ENCODE measurements at places on chromosomes 4 and X.

- no peak for DNase-seq
Observed at GRCh38 chrX:100289066-100289558, 121.0 kb downstream of the PCDH19 start.

GRCh38 chrX:103831803-103832544, at the start of gene RAB9B:
TSS of gene RAB9B (minus strand) at chrX:103832257. CDS start at chrX:103825784, 6,473 bp downstream.
- DNase-seq = peak; percentile 41

DNA sequence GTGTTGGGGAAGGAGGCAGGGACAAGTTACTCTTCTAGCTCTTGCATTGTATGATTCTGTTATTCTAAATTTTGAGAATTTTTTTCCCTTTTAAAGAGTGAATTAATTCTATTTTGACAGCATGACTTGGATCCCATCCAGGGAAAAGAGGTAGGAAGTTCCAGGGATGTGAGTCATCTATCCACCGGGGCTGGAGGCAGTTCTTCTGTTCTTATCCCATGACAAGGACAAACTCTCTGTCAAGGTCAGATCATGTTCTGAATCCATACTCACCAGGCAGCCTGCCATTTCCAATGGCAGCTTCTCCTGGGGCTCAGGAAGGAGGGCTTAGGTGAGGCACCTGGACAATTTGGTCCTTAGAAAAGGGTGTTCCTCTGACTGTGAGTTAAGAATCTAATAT, 132.0 kb upstream of the MED14 start:
- peak; percentile 25 for DNase-seq

- no peak for DNase-seq
Observed at GRCh38 chr4:156792462-156793085, 179.0 kb downstream of the PDGFC start.

DNA sequence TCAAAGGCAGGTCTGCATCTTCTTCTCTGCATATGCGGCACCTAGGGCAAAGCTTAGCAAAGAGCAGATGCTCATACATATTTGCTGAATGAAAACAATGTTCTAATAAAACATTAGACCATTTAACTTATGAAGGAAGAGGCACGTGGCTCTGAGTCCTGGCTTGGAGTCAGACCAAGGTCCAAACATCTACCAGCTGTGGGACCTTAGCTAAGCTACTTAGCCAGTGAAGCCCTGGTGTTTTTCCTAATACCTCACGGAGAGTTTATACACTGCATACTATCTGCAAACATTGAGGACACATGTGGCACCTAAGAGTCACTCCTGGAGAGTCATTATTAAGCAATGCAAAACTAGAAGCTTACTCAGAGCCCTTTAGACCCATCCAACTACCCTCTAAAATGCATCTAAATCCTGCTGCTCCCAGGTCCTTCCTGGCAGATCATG, 9.0 kb downstream of the PDGFC start:
- peak; percentile 22 for DNase-seq

DNA sequence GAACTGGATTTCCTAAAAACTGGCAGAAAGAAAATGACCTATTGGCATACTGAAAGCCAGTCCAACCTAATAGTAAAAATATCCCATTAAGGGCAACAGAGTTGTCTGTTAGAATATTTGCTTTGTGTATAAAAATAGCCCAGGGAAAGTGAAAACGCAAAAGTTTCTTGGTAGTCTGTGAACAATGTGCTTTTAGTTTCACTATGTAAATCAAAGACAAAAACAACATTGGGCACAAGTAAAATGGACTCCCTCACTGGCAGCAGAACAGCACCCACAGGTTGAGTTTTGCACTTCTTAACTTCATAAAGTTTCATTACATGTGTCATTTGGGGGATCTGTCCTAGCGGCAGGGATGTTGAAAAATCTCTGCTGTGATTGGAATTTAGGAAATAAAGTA, 4.3 kb upstream of the FGG start:
- DNase-seq = no peak

GRCh38 chr4:161650812-161651211, 513.0 kb downstream of the FSTL5 start:
- DNase-seq = no peak

GRCh38 chr4:125517831-125518230, 203.1 kb downstream of the FAT4 start:
- DNase-seq = no peak

GRCh38 chr4:76361689-76362412, 55.3 kb downstream of the STBD1 start:
- peak; percentile 12 for DNase-seq

DNA sequence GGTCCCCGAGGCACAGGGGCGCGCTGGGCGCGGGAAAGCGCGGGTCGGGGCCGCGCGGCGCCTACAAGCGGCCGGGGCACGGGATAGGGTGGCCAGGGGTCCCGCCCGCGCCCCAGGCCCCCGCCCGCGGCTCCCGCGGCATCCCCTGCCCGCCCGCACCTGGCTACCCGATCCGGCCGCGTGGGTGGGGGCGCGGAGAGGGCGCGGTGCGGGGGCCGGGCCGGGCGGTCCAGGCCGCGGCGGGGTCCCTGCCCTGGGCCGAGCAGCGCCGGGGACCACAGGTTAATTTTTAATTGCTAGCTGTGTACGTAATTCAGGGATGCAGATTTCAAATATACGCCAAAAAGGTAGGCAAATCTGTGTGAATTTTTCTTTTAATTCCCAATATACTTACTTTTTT, 44.3 kb upstream of the FAM47C start:
- DNase-seq = no peak

DNA sequence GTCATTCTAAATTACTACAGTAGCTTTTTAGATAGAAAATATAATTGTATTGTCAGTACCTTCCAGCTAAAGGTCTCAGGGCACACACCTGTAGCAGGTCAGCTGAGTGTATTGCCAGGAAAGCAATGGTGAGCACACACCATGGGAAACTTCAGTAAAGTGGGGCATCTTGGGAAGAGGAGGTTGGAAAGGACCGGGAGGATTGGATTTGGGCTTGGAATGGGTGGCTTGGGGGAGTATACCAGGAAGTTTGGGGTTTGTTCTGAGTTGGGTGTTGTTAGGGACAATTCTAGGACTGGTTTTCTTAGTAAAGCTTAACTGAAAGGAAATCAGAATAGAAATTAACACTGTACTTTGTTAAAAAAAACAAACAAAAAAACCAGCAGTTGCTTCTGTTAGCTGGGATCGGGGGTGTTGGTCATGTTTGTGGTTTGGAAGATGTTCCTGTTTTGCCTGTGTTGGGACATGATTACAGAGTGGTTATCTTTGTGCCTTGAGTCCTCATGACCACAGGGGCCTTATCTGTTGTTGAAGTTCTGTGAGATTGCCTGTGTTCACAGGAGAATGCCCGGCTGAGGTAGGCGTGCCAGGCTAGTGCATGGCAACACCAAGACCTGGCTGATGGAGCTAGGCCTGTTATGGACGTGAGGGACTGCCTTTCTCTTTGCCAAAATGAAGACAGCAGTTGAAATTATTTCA, 35.1 kb downstream of the PRIMPOL start:
- DNase-seq = no peak

DNA sequence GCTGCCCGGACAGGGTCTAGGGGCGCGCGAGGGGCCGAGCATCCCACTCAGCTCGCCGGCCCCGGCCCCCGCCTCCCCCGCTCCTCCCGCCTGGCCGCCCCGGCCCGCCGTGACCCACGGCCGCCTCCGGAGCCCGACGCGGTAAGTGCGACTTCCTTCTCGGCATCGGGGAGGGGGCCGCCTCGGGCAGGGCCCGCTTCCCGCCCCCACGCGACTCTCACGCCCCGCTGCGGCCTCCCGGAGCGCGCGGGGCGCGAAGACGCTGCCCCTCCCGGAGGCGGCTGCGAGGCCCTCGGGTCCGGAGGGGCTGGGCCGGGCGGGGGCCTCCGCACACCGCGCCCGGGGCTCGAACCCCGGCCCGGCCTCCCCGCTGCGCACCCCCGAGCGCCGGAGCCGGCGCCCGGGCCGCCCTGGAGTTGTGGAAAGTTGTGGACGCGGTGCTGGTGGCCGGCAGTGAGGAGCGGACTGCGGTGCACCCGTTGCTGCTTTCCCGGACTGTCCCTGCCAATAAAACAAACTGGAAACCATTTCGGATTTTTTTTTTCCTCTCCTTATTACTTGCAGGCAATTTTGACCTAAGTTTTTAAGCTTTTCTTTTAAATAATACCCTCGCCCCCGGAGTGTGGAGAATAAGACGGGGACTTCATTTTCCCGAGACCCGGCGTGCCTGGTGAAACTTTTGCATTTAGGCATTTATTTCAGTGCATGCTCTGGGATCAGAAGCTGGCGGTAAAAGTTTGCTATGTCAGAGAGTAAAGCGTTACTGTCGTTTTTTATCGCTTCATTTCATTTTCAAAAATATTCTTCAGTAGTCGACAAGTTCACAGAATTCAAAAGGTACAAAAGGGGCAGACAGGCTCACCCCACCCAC, 13.0 kb upstream of the TMEM156 start:
- DNase-seq = peak; percentile 40

GRCh38 chr4:169089004-169089403, 78.9 kb upstream of the CBR4 start:
- no peak for DNase-seq

GRCh38 chr4:79395841-79396240, 12.2 kb downstream of the GK2 start:
- no peak for DNase-seq

Data from body of pancreas (tissue), 4 donors.